ENCODE measurements at places on chromosomes 12 and 14.

GRCh38 chr14:105337966-105338741, 23.6 kb downstream of the PACS2 start:
- DNase-seq: no peak

- no peak for DNase-seq
Measured at GRCh38 chr12:7142809-7143465, 12.8 kb downstream of the CLSTN3 start.

DNA sequence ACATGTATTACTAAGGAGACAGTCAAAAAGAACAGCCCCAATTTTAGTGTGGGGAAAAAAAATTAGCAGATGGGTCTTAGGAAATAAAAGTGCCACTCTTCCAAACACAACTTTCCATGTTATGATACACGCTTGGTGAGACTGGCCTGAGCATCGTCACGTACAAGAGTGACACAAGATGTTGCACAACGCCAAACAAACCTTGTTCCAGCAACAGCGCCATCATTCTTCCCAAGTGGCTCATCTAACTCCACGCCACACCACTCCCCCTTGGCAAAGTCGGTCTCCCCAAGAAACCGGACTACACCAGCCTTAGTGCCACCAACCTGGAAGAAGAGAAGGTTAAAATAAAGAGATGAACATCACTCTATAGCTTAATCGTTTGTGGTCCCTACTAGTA, 58.7 kb downstream of the CLIP1 start:
- DNase-seq: no peak

DNA sequence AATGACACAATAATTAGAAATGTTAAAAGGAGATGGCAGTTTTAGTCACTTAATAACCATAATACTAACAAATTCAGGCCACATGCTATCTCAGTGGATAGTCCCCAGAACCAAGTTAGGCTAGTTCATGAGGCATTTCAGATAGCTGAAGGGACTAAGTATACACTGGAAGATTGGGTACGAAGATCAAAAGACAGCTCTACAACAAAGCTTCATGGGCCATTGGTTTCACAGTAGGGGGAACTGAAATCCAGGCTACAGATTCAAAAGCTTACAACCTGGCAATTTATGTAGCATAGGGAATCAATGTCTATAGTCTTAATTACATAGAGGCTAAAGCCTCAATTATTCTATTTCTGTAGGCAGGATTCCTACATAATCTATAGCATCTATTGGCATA, 343.0 kb downstream of the RGS6 start:
- no peak for DNase-seq

- DNase-seq: no peak
Measured at GRCh38 chr12:115840159-115840558, 437.3 kb downstream of the MED13L start.

DNA sequence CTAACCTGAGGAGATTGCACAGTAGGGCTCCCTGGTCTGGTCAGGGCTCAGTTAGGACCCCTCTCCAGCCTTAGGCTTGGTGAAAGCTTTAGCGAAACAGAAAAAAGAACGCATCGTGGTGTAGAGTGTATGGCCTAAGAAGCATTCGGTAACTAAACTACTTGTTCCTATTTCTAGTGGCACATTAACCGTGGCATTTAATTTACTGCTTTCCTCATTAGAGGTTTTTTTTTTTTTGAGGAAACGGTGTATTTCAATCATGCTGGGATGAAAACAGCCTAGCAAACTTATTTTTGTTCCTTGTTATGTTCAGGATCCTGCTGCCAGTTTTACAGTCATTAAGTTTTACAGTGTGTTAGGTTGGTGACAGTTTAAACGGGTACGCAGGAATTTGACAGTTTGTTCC, 518 bp upstream of the OSBPL8 start:
- no peak for DNase-seq
